ENCODE measurements at places on chromosomes 4 and X.

DNA sequence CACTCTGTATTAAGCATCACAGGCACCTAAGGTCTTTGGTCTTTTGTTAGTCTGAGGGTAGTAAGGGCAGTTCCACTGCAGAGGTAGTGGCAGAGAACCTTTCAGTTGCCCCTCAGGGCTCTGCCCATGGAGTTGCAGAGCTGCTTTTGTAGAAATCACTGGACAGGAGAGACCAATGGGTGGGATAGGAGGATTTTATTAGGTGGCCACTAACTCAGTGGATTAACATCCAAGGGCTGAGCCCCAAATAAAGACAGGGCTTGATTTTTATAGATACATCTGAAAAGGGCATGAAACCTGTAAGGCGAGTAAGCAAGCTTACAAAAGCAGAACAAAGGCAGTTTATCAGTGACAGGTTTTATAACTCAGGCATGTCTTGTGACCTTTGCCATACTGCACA is 1035.4 kb downstream of the SH3BGRL start:
- DNase-seq, result no peak

GRCh38 chr4:26062215-26062614 is 148.2 kb downstream of the SMIM20 start:
- DNase-seq, result no peak

DNA sequence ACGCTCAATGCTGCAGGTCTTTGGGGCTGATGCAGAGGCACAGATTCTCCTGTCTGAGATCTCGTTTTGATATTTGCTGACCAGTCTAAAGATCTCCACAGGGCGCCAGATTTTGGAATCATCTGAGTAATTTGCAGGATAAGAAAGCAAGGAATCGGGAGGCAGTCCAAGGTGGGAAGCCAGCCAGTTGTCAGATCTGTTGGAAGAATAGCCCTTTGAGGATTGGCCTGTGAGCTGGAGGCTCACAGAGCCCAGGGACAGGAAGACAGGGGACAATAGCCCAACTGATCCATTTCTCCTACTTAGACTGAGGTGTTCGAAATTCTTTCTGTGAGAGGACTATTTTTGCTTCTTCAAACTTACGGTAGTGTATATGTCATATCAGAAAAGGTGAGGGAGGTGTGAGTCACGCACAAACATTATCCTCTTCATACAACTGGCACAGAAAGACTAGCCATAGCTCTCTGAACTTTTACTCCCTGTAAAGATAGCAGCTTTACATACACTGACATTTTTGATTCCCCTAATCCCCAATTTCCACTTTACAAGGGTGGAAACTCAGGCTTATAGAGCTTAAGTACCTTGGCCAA is 8.8 kb downstream of the DIPK2B start:
- no peak for DNase-seq

- no peak for DNase-seq
Measured at GRCh38 chr4:36624030-36624429, 342.6 kb downstream of the DTHD1 start.

DNA sequence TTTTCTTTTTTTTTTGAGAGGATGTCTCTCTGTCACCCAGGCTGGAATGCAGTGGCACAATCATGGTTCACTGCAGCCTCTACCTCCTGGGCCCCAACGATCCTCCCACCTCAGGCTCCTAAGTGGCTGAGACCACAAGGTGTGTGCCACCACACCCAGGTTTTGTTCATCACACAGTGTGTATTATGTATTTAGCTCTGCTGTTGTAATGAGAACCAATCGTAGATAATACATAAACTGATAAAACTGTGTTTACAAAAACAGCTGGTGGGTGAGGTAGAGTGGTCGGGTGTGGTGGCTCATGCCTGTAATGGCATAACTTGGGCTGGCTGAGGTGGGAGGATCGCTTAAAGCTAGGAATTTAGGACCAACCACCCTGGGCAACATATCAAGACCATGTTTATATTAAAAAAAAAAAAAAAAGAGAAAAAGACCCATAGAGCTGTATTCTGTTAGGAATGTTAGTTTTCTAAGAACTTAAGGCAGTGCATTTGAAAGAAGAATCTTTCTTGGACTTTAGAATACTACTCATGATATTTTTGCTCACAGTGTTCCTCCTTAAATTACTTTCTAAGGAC is 34.9 kb downstream of the POLR2B start:
- DNase-seq, result no peak

DNA sequence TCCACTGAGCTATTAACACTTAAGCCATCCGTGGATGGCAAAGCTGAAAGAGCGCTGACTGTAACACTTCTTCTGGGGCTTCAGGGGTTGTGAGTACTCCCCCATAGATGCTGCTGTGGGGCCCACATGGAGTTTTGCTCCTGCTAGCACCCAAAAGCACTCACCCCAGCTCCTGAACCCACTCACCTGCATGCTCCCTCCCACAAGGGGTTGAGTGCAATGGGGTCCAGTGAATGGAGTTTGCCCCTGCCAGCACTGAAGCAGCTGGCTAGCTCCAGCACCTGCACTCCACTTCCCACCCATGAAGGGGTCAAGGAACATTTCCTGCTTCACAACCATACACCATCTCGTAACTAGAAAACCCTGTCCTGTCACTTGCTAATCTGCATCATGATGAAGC is 78.9 kb downstream of the IL21 start:
- no peak for DNase-seq

DNA sequence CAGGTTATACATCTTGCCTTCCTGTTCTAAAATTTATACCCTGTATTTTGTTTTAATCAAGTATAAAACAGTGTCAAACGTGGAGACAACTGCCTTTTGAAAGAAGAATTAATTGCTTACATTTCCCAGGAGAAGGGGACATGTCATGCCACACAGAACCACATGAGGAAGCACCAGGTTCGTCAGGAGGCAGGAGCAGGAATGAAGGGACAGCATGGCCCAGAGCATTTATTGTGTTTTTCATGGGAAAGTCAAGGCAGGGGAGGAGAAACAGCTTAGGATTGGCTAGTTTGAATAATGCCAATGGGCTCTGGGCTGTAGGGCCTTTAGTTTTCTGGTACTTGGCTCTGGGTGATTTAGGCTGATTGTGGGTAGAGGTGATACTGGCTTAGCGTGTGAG is 203.7 kb downstream of the CFAP299 start:
- DNase-seq, result no peak

Measured in activated naive CD4-positive, alpha-beta T cell treated with anti-CD3 and anti-CD28 coated beads, Interleukin-2, amount 50 U/mL, for 72 hours (primary cell).